B cell (primary cell): ENCODE measurements at places on chromosomes 4 and X.

- peak; percentile 55 for DNase-seq
Observed at GRCh38 chr4:39568805-39569204, 41.6 kb upstream of the UGDH start.

DNA sequence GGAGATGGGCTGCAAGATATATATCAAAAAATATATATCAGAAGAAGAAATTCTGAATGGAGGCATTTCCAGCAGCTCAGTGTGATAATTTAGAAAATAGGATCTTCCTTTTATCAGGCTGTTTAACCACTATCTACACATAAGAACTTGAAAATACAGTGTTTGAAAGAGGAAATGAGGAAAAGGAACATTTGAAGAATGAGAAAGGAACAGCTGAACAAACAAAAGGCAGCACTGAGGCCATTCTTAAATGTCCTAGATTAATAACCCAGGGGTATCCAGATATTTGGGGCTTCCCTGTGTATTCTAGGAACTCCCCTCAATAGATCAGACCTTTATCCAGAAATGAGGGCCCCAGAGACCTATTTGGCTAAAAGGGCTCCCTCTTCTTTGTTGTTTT is 4.1 kb downstream of the SLC39A8 start:
- DNase-seq, result no peak

GRCh38 chrX:67545036-67545821 is 1.4 kb downstream of the AR start:
- DNase-seq, result no peak

DNA sequence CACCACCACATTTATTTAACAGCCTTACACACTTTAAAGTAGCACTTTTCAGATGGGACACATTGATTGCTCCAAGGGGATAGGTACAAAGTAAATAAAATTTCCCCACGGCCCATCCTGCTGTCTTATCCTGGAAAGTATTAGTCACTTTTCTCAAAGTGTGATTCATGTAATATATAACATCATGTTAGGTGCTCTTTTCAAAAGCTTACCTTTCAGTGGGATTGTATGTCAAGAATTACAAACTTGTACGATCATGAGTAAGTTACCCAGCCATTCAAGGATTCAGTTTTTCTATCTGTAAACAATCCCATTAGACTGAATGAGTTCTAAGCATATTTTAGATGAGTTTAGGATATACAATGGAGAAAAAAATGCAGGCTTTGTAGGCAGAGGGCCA is 876.6 kb upstream of the GRID2 start:
- DNase-seq, result no peak

GRCh38 chr4:7815562-7815961 is 124.1 kb downstream of the AFAP1 start:
- no peak for DNase-seq

DNA sequence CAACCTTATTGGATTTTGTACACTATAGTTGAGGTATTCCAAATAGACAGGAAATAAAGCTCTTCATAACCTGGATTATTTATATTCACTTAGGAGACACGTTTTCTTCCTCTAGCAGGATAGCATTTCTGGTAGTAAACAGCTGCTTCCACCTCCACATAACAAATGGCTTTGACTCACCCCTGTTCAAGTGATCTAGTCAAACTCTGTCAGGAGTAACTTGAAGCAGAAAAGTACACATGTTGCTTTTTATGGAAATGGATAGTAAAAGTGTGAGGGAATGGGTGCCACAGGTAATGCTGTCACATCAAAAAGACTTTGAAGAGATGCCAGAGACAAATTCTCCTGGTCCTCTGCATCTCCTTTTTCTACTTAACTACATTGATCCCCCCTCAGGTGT is 258.7 kb upstream of the SLC7A11 start:
- no peak for DNase-seq

- DNase-seq, result no peak
Observed at GRCh38 chrX:105063743-105064142, 156.8 kb downstream of the TEX13A start.

GRCh38 chr4:128553686-128554515 is 255.6 kb upstream of the JADE1 start:
- no peak for DNase-seq

- DNase-seq, result peak; percentile 64
Observed at GRCh38 chrX:11381464-11381863, 88.3 kb downstream of the AMELX start.

GRCh38 chr4:8221476-8221875 is 22.4 kb downstream of the SH3TC1 start:
- no peak for DNase-seq

DNA sequence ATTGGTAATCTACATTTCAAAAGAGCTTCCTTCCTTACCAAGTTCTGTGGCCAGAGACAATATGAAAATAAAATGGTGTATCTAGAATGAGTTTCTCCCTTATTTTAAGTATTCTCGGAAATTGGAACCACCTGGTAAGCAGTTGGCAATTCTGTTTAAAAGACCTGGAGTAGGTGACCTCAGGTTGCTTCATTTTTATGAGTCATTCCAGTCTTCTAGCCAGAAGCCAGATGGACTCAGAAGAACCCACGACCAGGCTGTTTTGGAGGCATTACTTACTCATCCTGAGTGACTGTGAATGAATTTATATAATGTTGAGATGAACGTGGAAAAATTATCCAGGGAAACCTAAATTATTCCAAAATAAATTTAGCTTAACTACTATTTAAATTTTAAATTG is 9.1 kb downstream of the BMPR1B start:
- DNase-seq, result no peak
